ENCODE measurements at places on chromosomes 2 and 18.

DNA sequence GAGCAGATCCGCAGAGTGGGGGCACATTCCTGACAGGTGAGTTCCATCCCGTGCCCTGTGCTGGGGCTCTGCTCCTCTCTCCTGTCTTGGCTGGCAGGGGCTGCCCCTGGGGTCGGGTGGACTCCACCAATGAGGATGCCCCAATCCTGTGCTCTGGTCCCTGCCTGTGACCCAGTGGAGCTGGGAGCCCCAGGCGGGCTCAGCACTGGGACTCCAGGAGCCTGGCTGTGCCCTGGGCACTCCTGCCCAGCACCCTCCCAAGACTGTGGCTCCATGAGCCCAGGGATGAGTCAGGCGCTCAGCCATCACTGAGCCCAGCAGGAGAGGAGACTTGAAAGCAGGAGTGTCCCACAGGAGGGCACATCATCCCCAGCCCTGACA is 53.9 kb downstream of the MBP start:
- no peak for DNase-seq

GRCh38 chr2:211086049-211086448 is 529.6 kb downstream of the CPS1 start:
- DNase-seq, result no peak

DNA sequence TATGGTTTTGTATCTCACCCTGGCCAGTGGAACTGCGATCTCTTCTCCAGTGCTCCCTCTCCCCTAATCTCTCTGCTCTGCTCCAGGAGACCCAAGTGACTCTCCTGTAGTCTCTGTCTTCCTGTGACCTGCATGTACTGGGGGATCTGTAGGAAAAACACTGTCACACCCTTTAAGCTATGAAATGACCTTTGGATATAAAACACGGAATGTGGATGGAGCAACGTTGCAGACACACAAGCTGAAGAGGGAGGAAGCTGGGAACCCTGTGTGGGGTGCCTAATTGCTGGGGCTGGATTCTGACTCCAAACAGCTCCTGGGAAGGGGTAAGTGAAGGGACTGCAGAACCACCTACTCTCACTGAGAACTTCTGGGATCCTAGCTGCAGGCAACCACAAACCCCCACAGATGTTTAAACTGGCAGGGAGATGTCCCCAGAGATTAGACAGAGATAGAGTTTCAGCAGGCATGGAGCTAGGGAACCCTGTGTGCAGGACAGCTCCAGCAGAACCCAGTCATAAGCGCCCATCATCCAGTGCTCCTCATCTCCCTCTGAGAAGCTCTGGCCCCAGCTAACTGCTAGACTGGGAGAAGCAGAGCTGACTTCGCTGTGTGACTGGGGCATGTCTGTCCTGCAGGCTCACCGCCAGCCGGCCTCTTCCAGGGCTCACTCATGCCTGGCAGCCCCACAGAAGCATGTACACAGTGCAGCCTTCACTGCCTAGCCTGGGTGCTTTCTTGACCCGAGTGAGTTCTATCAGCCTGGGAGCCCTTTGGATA is 482.7 kb upstream of the SETBP1 start:
- DNase-seq, result no peak

- DNase-seq, result no peak
Observed at GRCh38 chr18:74389991-74390390, 67.1 kb downstream of the DIPK1C start.

GRCh38 chr2:119407430-119408220 is 24.0 kb upstream of the TMEM37 start:
- DNase-seq, result no peak

DNA sequence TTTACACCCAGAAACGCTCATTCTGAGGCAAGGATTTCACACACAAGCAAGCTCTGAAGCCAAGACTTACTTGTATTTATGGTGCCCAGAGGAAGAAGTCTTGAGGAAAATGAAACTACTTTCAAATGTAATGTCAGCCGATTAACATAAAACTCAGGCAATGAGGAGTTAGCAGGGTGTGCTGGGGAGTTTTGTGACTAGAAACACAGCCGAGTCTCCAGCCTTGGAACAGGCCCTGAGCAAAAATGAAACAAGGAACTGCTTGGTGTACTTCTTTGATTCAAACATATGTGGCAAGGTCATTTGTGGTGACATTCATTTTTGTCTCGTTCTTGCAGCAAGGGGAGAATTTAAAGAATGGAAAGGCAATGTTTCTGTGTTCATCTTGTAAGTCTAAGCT is 4.5 kb downstream of the DYTN start:
- peak; percentile 65 for DNase-seq

DNA sequence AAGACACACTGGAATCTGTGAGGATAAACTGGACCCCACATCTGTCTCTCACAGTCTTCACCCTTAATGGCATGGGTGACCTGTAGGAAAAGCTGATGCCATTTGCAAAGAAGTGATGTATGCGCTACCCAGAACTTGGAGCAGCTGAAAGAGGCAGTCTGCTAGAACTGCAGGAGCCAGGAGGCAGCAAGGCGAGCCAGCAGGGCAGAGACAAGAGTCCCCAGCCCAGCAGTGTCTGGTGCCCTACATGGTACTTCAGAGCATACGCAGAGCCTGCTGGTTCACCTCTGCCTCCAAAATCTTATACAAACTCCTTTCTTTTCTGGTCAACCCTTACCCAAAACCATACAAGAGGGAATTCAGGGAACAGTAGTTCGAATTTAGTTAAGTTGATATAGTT is 683.1 kb upstream of the RAB6C start:
- no peak for DNase-seq

- DNase-seq, result no peak
Observed at GRCh38 chr2:162057426-162057825, 16.6 kb downstream of the DPP4 start.

- no peak for DNase-seq
Observed at GRCh38 chr2:121189661-121190381, 95.2 kb downstream of the TFCP2L1 start.

DNA sequence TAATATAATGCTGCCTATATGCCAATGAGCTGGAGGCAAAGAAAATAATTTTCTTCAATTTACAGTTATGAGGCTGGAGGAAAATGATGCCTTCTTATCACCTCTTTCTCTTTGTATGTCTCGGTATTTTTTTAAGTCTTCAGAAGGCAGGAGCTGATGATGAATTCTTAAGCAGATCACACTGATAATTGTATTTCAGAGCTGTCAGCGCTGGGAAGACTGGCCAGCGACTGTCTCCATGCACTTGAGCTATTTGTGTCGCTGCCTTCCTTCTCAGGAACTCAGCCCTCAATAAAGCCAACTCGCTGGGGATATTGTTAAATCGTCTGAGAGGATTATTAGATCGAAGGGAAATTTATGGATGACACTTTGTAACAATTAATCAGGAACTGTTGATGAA is 40.3 kb downstream of the PTGR3 start:
- DNase-seq, result no peak

DNA sequence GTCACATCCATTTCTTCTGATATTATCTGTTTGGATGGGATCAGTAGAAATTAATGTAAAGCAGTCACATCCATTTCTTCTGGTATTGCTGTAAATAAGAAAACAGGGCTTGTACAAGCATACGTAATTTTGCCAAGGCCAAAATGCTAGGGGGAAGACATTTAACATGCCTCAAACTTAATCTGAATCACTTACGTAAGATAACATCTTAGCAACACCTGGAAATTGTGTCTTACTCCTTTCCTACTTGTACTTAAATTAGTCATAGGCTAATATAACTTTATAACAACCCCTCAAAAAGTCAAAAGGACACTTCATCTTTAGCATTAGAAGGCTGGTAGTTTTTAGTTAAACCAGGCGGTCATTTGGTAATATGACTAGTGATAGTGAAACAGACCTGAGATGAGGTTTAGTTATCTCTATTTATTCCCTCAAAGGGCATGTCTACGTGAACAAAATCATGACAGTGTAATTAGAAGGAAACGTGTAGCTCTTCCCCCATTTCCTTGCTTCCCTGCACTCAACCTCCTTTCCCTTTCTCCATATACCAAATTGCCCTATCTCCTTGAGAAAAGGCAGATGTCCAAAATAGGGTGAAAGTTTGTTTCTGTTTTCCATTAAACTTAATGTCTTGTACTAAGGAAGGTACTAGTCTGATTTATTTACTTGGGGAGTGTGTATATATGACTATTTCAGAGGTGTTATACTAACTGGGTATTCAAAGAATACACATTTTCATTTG is 99.3 kb upstream of the FZD5 start:
- DNase-seq, result no peak

GRCh38 chr2:16680781-16681180 is 15.1 kb upstream of the CYRIA start:
- no peak for DNase-seq

DNA sequence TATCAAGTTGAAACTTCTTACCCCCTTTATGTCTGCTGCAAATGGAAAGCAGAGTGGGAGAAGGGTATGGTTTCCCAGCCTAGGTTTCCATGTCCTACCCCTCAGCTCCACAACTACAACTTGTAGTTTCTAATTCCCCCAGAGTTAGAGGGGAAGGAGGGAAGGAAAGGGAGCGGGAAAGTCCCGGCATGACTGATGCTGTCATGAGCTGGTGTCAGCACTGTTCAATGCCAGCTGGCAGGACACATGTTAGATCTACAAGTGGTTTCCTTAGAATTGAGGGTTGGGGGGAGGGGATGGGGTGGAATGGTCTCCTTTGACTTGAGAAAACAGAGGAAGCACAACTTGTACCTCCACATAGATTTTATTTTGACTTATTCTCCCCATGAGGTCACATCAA is 194.0 kb downstream of the MBD2 start:
- no peak for DNase-seq

GRCh38 chr2:44813165-44813564 is 128.3 kb upstream of the SIX3 start:
- no peak for DNase-seq

- DNase-seq, result no peak
Observed at GRCh38 chr18:820591-821165, 8.6 kb upstream of the YES1 start.

- no peak for DNase-seq
Observed at GRCh38 chr2:169771021-169771420, 27.6 kb upstream of the SSB start.

- no peak for DNase-seq
Observed at GRCh38 chr2:222563106-222563718, 92.7 kb downstream of the FARSB start.

- DNase-seq, result no peak
Observed at GRCh38 chr2:48380208-48380607, 149.7 kb upstream of the STON1 start.

DNA sequence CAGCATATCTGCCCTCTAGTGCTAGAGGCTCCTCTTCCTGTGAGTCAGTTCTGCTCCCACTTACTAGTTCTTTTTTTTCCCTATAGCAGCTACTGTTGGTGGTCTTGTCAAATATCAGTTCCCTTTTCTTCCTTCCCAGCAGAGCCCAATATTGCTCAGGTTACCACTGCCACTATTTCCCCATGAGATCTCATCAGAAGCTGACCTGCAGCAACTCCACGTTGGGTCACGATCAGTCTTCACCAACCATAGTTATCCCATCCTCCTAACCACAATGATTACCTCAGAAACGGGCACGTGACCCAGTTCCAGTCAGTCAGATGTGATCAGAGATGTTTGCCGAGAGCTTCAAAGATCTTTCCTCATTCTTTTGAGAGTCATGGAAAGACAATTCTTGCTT is 59.7 kb upstream of the CAPN13 start:
- DNase-seq, result no peak
